ENCODE measurements at places on chromosomes 2 and 18.
A peak's percentile ranks its signal among the peaks of the same experiment; 100 is the strongest.

DNA sequence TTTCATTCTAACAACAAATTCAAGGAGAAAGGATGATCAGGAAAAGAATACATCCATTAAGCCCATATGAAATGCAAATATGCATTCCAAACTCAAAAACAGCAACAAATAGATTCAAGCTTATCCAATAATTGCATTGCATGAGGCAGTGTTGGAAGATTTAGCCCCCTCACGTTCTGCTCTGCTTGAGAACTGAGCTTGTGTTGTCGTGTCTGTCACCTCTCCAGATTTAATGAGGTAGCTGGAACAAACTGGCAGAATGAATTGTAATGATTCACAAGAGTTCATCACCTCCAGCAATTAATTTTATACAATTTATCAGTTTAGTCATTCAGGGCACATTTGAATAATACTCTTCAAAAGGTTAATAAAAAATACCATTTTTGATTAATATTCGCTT, 54.8 kb downstream of the AP1S3 start:
- DNase-seq, result no peak

- DNase-seq, result no peak
These were observed 21.5 kb upstream of the EPC2 start for GRCh38 chr2:148623086-148623485.

DNA sequence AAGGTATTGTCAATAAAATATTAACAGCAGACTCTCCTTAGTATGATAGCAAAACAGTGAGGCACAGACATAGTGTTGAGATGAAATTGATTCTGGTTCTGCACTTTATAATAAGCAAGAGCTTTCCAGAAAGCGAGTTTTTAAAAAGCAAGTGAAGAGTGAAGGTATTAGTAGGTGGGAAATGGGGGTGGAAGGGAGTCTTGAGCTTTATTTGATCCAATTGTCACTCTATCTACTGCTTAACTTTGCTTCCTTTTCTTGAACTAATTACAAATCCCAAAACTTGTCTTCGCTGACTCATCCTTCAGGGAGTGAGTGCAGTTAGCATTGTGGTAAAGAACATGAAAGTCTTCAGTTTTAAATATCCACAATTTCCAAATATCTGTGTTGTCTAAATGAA, 120.6 kb upstream of the BOD1L2 start:
- no peak for DNase-seq

- DNase-seq, result peak; percentile 80
These were observed 11.8 kb downstream of the GAREM2 start for GRCh38 chr2:26184555-26185303.

- no peak for DNase-seq
These were observed 14.6 kb downstream of the CCNYL1 start for GRCh38 chr2:207725873-207726578.

DNA sequence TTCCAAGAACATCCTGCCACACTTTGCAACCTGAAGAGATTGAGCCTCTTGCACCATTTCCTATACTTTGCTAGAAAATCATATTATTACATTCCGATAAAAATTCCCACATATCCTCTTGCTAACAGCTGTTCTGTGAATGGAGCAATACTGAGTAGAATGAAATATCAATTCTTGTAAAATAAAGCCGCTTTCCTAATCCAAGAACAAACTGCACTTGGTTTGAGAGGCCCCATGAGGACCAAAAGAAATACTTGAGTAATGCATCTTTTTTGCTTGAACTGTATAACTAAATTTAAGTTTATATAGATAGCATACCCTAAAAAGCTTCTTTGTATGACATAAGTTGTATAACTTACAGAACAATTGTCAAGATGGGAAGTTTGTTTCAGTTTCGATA, 632.4 kb upstream of the SLC8A1 start:
- DNase-seq, result no peak

GRCh38 chr2:206054952-206055351, 31.0 kb downstream of the INO80D start:
- DNase-seq, result no peak

DNA sequence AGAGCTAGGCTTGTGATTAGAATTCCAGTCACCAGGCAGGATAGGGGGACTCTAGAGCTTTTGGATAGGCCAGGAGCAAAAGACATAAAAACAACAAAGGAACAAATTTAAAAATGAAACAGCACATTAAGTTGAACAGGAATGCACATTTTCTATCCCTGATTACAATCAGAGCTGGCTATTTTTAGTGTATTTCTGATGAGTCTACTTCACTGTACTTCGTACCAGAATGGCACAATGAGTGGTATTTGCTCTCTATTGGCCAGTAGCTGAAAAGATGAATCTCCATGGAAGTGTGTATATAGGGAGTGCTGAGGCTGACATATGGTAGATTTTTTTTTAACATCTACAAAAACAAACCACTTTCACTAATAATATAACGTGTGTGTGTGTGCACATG, 34.2 kb upstream of the LRRTM1 start:
- no peak for DNase-seq

- no peak for DNase-seq
These were observed 4.9 kb upstream of the DPYSL5 start for GRCh38 chr2:26843041-26843440.

- no peak for DNase-seq
These were observed 243.5 kb downstream of the LRP1B start for GRCh38 chr2:141887363-141887762.

DNA sequence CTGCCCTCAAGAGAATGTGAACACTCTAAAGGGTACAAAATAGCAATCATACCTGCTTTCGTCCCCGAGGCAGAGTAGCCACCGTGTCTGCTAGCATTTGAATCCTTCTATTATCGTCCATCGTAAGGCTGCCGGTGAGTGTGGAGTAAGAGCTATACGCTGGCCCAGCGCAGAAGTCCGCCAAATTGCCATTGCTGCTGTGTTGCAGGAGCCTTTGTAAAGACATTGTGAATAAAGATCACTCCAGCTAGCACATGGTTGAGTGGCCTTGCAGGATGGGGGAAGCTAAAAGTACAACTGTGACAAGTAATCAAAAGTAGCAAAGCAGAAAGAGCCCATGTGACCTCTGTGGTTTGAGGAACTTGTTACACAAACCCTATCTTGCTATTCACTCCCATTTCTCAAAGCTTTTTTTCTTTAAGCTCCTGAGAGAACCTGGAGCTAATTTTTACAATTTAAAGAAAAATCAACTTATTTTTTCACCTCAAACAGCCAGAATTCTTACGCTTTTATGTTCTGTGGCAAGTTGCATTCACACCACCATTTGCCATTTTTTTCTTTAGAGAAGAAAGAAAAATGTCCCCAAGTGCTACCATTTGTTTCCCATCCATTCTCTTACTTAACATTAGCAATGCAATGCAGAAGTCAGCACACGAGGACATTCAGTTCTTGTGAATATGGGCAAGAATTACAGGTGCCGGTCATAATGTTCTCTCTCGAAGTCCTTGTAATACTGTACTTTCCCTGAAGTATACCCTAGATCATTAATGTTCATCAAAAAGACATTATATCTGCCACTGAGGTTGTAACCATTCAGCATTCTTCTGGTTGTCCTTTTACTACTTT, at the start of gene CYTIP:
CYTIP (minus strand) TSS at position 295 of the 846 bp plus-strand sequence; CDS start at position 226, 69 bp downstream.
- no peak for DNase-seq

- no peak for DNase-seq
These were observed 34.2 kb downstream of the HJURP start for GRCh38 chr2:233819884-233820773.

DNA sequence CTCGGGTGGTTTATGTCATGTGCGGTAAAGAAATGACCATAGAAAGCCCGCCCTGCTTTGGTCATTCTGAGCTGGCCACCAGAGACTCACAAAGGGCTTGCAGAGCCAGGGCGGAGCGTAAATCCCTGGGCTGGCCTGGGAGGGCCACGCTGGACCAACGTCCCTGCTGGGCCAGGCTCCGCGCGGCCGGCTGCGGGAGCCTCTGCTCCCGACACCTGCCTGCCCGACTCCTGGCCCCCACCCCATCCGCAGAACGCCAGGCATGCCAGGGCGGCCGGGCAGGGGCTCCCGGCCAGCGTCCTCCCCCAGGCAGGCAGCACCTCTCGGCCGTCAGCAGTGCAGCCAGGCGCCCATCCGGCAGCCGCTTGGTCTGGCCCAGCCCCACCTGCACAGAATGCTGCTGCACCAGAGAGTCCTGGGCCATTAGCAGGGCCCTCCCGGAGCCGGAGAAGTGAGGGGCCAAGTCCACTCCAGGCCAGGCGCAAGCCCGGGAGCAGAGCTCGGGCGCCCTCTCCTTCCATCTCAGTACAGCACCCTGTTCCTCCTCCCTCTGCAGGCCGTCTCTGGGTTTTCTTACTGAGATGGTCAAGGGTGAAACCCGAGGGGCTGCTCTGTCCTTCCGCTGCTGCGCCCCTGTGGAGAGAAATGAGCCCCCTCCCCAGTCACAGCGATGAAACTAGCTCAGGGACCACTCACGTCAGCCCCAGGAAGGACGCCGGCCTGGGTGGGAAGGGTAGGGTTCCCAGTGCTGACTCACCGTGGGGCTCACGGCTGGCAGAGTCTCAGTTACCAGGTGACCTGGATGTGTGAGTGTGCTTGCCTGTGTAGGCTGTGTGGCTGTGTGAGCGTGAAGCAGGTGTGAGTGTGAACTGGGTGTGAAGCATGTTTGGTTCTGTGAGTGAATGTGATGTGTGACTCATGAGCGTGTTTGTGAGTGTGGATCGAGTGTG, 83.3 kb downstream of the PTGR3 start:
- no peak for DNase-seq

DNA sequence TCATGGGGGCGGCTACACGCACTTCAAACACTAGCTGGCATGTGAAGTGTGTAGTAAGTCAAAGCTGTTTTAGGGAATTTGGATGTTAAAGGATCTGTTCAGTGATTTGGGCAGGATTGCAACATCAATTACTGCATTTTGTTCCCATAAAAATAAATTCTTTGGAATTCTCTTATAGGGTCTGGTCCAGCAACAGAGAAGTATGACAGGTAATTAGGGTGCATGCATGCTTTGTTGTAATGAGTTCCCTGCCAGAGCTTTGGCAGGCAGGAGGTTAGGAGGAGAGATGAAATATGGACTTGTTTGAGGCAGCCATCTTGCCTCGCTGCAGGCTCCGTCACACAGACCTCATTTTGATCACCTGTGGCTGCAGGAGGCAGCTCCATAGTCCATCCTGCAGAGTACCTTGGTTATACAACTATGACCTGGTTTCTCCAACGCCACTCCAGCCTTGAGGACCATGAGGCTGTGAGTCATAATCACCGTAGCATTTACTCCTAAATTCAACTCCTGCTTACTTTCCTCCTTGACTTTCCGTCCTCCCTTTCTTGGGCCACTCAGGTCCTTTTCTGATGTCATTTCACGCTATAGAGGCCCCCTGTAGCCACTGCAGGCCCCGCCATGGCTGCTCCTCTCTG, 26.5 kb upstream of the EML4 start:
- DNase-seq, result no peak

DNA sequence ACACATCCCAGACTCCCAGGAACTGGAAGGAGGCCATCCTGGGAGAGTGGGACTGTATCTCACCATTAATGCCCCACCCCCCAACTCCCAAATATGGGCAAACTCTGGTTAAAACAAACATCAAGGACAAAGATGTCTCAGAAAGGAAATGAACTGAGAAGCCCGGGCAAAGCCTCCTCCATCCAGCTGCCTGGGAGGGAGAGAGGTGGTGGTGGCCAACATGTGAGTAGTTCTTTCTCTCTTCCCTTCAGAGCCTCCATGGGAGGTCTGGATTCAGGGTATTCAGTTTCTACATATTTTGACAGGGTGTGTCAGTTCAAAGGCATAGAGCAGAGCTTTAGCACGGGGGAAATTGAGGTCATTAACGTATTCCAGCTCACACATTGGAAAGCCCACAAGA, 57.5 kb downstream of the CXCR4 start:
- DNase-seq, result no peak

GRCh38 chr2:171509945-171510731, 12.1 kb upstream of the CYBRD1 start:
- no peak for DNase-seq

- DNase-seq, result no peak
These were observed 865.1 kb upstream of the ACVR2A start for GRCh38 chr2:146979746-146980145.

GRCh38 chr2:104582471-104582870, 271.4 kb upstream of the POU3F3 start:
- no peak for DNase-seq

- no peak for DNase-seq
These were observed 15.4 kb upstream of the ROCK2 start for GRCh38 chr2:11359865-11360264.

DNA sequence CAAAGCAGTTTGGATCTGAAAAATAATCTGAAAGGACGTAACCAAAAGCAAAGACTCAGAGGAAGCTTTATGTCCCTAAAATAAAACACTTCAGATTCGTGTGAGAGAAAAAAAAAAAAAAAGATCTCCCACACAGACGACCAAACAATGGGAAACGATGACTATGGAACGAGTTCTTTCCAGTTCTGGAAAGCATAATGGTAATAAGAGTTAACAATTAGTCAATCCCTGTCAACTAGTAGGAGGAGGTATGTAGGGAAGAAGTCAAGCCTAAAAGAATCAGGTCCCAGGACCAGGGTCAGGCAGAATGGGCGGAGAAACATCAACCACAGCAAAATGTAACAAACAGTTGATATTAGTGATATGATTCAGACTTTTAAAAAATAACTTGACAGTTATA, 170.3 kb upstream of the SETBP1 start:
- DNase-seq, result no peak

DNA sequence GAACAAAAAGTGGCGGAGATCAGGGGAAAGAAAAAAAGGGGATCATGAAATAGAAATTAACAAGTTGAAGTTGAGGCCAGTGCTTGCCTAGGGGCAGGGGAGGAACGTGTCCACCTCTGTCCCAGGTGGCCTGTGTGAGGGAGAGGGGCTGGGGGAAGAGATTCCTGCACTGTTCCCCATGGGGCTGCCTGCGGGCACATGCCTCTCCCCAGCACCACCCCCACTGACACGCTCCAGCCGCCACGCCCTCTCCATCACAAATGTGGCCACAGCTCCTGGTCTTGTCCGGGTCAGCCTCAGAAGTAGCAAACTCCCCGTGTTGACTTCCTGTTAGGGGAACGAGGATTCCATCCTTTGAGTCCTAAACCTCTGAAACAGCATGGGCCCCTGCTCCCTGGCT, 161.2 kb downstream of the GLI2 start:
- no peak for DNase-seq

DNA sequence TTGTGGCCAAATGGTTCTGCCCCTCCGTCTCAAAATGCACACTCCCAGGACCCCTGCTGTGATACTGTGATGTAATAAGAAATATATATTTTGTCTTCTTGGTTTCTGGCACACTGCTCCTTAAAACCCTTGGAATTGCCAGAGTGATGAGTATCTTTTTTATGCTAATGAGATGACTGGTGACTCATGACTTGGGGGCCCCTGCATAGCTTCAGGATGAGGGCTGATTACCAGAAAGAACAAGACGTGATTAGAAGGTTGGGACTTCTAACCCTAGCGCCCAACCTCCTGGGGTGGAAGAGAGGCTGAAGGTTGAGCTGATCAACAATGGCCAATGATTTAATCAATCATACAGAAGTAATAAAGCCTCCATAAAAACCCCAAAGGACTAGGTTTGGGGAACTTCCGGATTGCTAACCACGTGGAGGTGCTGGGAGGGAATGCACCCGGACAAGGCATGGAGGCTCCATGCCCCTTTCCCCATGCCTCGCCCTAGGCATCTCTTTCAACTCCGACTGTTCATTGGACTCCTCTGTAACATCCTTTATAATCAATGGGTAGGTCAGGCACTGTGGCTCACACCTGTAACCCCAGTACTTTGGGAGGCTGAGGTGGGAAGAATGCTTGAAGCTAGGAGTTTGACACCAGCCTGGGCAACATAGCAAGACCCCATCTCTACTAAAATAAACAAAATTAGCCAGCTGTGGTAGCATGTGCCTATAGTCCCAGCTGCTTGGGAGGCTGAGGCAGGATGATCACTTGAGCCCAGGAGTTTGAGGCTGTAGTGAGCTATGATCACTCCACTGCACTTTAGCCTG, 89.1 kb downstream of the HS1BP3 start:
- no peak for DNase-seq

- no peak for DNase-seq
These were observed 10.7 kb downstream of the CNOT11 start for GRCh38 chr2:101263377-101263800.
